D721Med (cell line): ENCODE measurements at places on chromosomes 4 and X.

DNA sequence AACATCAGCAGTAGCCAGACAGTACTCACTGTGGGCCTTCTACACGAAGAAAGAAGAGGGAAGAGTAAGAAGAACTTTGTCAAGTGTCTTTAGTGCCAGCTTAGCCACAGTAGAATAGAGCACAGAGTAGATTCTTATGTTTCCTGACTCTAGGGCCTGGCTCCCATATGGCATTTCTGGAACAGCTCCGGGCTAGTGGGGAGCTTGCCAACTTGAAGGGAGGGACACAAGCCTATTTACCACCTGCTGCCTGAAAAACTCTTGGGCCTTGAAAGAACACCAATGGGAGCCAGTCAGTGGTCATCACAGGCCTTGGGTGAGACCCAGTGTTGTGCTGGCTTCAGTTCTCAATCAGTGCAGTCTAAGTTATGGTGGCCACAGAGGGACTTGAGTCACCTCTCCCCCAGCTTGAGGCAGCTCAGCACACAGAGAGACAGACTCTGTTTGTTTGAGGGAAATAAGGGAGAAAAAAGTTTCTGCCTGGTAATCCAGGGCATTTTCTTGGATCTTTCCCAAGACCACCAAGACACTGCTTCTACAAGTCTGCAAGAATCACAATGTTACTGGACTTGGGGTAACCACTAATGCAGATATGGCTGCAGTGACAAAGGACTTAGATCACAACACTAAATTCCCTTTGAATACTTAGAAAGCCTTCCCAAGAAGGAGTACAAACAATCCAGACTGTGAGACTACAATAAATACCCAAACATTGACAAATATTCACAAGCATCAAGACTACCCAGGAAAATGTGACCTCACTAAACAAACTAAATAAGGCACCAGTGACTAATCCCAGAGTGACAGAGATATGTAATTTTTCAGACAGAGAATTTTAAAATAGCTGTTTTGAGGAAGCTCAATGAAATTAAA is 261.0 kb upstream of the NDST3 start:
- DNase-seq, result no peak

DNA sequence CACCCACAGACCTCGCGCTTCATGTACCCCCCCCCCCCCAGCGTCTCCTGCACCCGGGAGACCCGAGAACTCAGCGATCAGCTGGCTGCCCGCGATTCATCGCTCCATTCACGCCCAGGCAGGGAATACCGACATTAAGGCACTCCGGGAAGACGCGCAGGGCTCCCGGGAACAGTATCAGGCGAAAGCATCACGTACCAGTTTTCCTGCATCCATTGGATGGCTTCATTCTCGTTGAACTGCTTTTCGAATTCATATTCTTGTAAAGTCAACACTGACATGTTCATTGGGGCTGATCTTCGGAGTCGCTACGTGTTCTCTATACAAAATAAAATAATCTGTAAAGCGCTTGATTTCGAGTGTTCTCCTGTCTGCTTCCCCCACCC is 373 bp downstream of the ELOVL6 start:
- no peak for DNase-seq

- DNase-seq, result no peak
These were observed 936 bp downstream of the TMEM144 start for GRCh38 chr4:158211222-158211621.

DNA sequence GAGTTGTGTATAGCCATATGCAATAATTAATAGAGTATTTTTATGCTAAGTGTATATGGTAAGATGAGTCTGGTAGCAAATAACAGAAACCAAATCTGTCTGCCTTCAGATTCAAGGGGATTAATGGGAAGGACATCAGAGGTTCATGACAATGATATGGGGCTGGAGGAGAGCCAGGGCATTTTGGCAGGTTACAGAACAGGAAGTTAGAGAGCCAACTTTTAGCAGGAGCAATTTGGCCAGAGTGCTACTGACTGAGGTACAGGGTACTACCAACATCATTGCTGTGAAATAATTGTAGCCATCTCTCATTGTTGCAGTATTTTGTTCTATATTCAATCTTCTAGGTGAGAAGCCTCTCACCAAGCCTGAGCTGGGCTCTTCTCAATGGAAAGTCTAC is 210.9 kb upstream of the FAM47A start:
- DNase-seq, result no peak

DNA sequence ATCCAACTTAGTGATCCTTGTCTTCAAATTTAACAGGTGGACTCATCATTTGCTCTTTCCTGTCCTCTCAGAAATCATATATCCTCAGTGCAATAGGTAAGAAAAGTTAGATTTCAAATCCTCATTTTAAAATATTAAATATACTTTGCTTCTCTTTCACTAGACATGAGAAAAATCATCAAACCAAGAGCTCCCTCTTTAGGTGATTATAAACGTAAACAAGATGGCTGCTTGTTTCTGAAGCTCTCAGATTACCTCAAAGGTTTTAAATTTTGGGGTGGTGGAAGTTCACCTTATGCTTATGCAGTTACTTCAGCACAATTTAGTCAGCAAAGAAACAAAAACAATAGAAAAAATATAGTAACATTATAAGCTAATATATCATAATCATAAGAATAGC is 27.3 kb downstream of the CSN3 start:
- DNase-seq, result no peak

DNA sequence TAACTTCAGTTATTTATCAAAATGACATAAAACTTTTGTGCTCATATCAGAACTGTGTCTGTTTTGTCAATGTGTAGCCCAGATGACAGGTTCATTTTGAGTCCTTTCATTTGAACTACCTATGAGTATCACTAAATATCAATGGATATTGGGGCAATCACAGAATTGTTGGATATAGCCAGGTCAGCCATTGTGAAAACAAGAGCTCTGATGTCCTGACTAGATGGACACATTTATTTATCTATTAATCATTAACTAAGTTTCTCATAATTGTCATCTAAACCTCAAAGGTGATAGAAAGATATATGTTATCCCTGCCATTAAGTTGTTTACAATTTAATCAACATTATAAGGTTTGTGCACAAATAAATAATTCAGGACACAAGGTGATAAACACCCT is 638.3 kb upstream of the GRIA3 start:
- DNase-seq, result no peak

DNA sequence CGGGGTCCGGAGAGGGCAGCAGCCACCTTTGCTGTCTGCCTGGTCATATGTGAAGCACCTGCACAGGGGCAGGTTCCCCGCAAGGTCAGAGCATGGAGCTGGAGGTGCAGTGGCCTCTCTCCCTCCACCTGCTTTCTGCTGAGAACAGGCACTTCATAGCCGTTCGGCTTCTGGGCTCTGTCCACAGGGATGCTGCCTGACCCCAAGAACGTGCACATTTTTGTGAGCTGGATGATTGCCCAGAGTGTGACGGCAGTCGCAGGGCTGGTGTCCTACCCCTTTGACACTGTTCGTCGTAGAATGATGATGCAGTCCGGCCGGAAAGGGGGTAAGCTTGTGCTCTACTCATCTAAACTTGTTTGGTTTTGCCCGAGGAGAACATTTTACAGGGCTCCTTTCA is 2.5 kb downstream of the SLC25A4 start:
- no peak for DNase-seq

GRCh38 chr4:184444953-184445309 is 29.4 kb downstream of the IRF2 start:
- no peak for DNase-seq

DNA sequence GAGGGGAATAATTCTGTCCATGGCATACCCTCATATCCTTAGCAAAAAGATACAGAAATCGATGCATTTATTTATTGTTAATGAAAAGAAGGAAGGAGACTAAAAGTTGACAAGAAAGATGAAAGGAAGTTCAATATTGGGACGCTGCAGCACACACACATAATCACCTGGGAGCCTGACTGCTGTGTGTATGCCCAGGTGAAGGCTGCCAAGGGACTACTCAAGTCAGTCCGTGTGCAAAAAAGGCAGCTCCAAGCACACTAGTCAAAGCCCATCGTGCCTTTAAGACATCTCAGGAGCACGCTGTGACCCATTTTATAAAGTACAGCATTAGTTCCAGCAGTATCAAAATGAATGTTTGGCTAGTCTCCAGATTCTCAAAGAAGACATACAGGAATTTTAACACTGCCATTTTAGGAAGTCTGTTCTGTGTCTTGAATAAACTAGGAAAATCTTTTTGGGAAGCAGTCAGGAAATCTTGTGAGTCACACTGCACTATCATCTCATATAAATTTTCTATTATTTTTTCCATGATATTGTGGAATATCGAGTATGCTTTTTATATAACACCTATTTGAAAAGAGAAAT is 363.9 kb downstream of the GASK1B start:
- DNase-seq, result no peak

DNA sequence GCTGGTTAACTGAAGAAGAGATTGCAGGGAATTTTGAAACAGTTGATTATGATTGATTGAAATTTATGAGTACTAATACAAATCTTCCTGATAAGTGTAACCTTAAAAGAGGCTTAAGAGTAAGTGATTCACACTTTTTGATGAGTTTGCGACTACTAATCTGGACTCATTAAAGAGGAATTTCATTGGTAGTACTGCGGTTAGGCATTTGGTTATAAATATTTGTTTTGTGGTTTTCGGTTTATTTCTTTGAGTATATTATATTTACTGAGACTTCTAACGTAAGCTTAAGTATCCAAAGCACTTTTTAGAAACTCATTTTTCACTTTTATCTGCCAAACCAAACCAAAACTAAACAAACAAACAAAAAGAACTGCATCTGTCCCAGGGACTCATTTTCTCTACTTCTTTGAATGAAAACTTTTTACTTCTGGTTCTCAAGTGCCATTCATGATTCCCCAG is 20.7 kb downstream of the SLIT2 start:
- no peak for DNase-seq

DNA sequence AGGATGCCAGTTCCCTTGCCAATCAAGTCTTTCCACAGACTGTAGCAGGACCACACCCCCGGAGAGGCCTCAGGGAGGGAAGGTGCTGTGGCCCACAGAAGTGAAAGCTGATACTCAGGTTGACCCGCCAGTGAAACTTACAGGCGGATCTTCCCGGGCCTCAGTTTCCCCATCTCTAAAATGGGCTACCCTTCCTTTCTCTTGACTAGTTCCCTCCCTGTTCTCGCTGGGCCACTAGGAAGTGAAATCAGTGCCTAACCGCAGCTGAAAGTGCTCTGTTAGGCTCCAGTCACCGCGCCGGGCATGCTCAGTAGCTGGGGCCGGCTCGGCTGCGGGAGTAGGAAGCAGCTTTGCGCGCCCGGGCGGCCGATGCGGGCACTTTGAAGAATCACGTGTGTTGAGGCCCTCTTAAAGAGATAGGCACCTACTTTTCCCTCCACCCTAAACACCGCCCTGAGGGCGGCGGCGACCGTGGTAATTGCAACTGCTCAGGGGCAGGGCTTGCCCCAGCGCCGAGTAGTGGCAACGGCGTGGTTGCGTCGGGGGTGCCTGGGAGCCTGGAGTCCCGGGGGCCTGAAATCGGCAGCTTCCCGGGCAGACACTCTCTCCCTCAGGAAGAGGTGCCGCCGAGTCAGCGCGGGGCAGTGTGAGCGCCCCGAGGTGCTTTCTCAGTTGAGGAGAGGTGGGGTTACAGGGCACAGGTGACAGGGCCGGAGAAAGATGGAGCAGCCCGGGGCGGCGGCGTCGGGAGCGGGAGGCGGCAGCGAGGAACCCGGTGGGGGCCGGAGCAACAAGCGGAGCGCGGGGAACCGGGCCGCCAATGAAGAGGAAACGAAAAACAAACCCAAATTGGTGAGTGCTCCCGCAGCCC is at the start of gene DIAPH2:
Gene DIAPH2, plus strand, starts transcription at position 504 of the 871 bp plus-strand sequence.
- DNase-seq, result no peak

GRCh38 chr4:5128569-5128968 is 77.3 kb downstream of the STK32B start:
- DNase-seq, result no peak
